ENCODE measurements at places on chromosomes 13 and 19.

GRCh38 chr13:91716436-91717065 is 318.1 kb downstream of the GPC5 start:
- DNase-seq = no peak

- no peak for DNase-seq
Measured at GRCh38 chr13:41720839-41721561, 239.9 kb downstream of the VWA8 start.

DNA sequence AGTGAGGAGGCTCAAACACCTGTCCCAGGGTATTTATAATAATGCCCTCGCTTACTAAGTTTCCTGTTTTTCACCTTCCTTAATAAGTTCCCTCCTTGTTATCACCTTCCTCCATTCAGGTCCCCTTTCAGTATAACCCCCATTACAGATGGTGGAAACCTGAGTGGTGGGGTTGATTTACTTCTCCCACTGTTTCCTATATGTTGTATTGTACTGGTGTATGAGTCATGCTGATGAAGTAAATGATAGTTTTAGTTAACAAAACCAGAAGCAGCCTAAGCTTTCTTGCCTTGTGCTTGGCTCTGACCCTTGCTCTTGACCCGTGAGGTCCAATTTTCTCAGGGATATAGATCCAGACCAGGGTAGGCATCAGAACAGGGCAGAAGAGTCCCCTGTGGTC is 22.3 kb upstream of the TNFSF11 start:
- no peak for DNase-seq

- DNase-seq = no peak
Measured at GRCh38 chr13:31196992-31197391, 2.8 kb upstream of the B3GLCT start.

DNA sequence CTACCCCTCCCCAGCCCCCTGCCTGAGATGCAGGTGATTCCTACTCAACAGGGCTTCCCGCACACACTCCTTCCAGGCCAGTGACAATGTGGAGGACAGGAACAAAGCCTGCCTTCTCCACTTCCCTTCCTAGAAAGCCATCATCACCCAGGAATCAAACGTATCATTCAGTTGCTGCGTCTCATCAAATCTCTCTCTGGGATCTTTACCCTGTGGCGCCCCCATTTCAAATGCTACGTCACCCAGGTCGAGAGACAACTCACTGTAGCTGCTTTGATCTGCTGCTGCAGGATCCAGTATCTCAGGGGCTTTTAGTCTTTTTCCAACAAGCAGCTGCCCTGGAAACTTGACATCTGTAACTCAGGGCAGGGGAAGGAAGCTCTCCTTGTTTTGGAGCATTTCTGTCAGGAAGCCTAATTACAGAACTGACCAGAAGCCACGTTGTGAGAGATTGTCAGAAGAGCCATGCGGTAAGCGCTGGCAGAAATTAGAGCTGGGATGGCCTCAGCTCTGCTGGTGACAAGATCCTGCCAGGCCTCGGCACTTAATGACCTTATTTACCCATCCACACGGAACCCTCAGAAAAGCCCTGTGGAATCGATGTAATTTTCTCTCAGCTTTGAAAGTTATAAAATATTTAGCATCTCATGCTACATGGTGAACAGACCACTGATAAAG is 140.5 kb downstream of the STK24 start:
- DNase-seq = no peak

DNA sequence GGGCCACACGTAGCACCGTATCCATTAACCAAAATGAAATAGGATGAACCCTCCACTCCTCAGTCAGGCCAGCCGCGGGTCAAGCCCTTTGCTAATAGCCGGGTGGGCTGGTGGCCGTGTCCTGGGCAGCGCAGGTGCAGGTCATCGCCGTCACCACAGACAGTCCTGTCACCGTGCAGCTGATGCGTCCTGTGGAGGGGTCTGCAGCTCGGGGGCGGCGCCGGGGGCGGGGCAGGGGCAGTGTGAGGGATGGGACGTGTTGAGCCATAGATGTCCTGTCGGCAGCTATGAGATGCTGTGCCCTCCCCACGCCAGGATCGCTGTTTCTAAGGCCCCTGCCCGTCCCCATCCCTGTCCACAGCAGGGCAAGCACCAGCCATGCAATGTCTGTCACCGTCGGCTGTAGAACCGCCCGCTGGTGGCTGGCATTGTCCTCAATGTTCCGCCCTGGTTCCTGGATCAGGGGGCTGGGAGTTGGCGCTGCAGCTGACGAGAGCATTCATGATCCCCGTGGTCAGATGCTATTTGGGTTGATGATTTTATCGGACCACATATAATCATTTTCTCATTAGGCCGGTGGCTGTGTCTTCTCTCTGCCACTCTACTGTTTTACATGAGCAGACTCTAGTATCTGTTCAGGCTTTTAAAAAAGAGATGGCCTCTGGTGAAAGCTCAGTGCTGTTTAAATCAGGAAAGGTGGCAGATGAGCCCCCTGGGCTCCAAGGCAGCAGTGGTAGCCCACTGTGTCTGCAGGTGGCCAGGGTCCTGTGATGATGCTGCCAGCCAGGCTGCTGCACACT is 126.1 kb downstream of the KDM4B start:
- no peak for DNase-seq

DNA sequence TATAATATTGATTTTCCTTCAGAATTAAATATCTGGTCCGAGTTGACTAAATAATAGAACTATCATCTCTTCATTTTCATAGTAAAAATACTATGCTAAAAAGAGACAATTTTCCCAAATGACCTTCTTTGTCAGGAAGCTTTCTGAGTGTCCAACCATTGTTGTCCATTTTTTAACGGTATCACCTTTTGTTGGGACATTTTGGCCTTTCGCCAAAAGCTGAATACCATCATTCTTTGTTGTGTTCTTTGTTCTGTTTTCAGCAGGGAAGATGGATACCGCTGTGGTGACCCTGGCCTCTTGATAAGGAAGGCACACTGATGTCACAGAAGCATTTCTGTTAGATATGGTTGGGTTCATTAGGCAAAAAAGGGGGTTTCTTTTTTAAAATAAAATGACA is 654.4 kb upstream of the GPC6 start:
- no peak for DNase-seq

GRCh38 chr19:6126335-6126974 is 9.0 kb upstream of the ACSBG2 start:
- DNase-seq = no peak
